Skeletal muscle tissue (tissue), 5 donors: ENCODE measurements at places on chromosomes 16 and 17. TPM values are rescaled to one million over a fixed set of nuclear protein-coding genes. Genes with fewer than 3 reads are reported as not detected.

The USP43 gene
- under 0.01 TPM for total RNA-seq

The FOXO3B gene
- total RNA-seq: 1.6 TPM

The MCRIP1 gene
- 81.9 TPM for total RNA-seq

The KRT23 gene
- total RNA-seq: 0.52 TPM

The KRTAP2-1 gene
- not detected for total RNA-seq

The NUDT16L1 gene
- 28.2 TPM for total RNA-seq

The KLHL36 gene
- 23.0 TPM for total RNA-seq

The TBX2 gene
- total RNA-seq: 5.2 TPM

The EVPLL gene
- not detected for total RNA-seq

The GCSH gene
- total RNA-seq: 19.8 TPM

The CLDN9 gene
- not detected for total RNA-seq

The KNOP1 gene
- 11.5 TPM for total RNA-seq

The CA7 gene
- not detected for total RNA-seq

The PPM1D gene
- total RNA-seq: 7.3 TPM

The SLX1B gene
- total RNA-seq: 2.6 TPM

The ADAMTS18 gene
- total RNA-seq: 5.2 TPM

The NKD1 gene
- 2.1 TPM for total RNA-seq

The CLDN7 gene
- not detected for total RNA-seq

The TNK1 gene
- not detected for total RNA-seq

The LPO gene
- total RNA-seq: not detected

The KRTAP16-1 gene
- not detected for total RNA-seq

The KRT10 gene
- total RNA-seq: 2.6 TPM

The RAD51D gene
- total RNA-seq: 3.7 TPM

The MYH10 gene
- 72.0 TPM for total RNA-seq

The TMEM238L gene
- total RNA-seq: not detected

The PYY gene
- not detected for total RNA-seq

The NGFR gene
- total RNA-seq: 20.4 TPM

The ZNF624 gene
- 5.2 TPM for total RNA-seq

The PAM16 gene
- 32.9 TPM for total RNA-seq

The HYDIN gene
- 3.7 TPM for total RNA-seq

The TPSB2 gene
- total RNA-seq: not detected

The KRT12 gene
- total RNA-seq: not detected

The HBA2 gene
- total RNA-seq: 5,761 TPM

The HAGHL gene
- total RNA-seq: 1.0 TPM

The TP53TG3C gene
- not detected for total RNA-seq

The MPP2 gene
- 1.0 TPM for total RNA-seq

The NPIPA8 gene
- 1.0 TPM for total RNA-seq

The KRT28 gene
- total RNA-seq: not detected

The OTOA gene
- total RNA-seq: under 0.01 TPM

The ENPP7 gene
- not detected for total RNA-seq

The USP10 gene
- total RNA-seq: 27.1 TPM

The GNG13 gene
- not detected for total RNA-seq

The SYT17 gene
- 2.6 TPM for total RNA-seq

The CD300H gene
- not detected for total RNA-seq

The CCDC47 gene
- total RNA-seq: 43.8 TPM

The CNTROB gene
- total RNA-seq: 9.9 TPM

The ZFP3 gene
- 6.3 TPM for total RNA-seq

The SLC25A11 gene
- 59.5 TPM for total RNA-seq

The BRIP1 gene
- 4.2 TPM for total RNA-seq

The C1QTNF8 gene
- total RNA-seq: not detected
